WERI-Rb-1 (cell line): ENCODE measurements at places on chromosomes 2 and 18.

DNA sequence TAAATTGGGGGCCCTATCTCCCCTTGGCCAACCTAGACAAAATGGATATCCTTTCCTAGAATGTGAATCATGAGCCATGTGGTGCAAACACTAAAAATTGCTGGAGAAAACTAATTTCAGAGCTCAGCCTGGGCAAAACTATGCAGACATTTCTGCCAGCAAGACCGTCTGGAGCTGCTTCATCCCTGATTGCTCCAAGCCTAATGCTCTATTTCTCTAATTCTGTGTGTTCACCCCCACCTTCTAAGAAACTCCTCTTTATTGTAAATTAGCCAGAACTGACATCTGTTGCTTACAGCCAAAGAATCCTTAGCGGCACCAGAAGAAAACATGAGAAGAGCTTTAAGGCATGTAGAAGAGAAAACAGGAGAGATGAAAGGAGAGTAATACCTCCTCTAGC, 337.7 kb upstream of the CHAC2 start:
- no peak for DNase-seq

DNA sequence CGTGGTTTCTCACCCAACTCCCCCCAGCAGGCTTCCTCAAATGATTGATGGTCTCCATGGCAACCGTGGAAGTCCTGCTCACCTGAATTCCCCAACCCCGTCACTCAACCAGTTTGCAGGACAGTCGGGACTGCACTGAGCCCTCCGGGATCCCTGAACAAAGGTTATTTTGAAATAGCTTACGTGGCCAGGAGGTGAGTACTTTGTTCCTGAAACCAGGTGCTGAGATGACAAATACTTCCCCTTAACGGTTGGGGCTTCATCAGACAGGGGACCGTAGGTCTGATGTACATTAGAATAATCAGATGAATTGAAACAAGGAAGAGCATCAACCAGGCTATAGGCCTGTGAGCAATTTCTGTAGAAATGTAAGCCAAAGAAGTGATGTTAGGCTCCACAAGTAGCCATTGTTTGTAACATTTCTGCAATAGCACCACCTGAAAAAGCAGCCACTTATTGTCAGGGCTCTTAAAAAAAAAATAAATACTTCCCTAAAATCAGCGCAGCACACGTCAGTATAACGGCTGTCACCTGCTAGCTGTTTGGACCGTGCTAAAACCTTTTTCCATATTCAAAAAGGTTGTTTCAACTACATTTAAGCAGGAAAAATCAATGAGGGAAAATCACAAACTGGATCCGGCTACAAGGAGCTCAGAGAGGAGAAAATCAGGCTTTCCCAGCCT, 206.4 kb upstream of the ID2 start:
- no peak for DNase-seq

- DNase-seq, result no peak
These were observed 23.5 kb downstream of the MIB1 start for GRCh38 chr18:21763846-21764646.

- DNase-seq, result no peak
These were observed 24.1 kb downstream of the POLE4 start for GRCh38 chr2:74982577-74982976.

- no peak for DNase-seq
These were observed 52.2 kb downstream of the LYPD6B start for GRCh38 chr2:149090706-149091105.

DNA sequence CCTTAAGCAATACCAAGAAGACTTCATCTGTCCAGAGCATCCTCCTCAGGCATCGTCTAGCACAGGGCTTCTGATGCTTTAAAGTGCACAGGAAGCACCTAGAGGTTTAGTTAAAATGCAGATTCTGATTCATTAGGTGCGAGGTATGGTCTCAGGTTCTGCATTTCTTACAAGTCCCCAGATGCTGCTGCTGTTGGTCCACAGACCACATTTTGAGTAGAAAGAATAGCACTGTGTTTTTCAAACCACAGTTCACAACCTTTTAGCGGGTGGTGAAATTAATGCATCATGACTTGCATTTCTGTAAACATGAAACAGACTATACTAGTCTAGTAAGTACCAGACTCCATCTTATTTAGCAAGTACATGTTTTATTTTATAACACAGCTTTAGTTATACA, 134.6 kb downstream of the TMEFF2 start:
- no peak for DNase-seq

- no peak for DNase-seq
These were observed 178.4 kb upstream of the ALPP start for GRCh38 chr2:232200195-232200594.

DNA sequence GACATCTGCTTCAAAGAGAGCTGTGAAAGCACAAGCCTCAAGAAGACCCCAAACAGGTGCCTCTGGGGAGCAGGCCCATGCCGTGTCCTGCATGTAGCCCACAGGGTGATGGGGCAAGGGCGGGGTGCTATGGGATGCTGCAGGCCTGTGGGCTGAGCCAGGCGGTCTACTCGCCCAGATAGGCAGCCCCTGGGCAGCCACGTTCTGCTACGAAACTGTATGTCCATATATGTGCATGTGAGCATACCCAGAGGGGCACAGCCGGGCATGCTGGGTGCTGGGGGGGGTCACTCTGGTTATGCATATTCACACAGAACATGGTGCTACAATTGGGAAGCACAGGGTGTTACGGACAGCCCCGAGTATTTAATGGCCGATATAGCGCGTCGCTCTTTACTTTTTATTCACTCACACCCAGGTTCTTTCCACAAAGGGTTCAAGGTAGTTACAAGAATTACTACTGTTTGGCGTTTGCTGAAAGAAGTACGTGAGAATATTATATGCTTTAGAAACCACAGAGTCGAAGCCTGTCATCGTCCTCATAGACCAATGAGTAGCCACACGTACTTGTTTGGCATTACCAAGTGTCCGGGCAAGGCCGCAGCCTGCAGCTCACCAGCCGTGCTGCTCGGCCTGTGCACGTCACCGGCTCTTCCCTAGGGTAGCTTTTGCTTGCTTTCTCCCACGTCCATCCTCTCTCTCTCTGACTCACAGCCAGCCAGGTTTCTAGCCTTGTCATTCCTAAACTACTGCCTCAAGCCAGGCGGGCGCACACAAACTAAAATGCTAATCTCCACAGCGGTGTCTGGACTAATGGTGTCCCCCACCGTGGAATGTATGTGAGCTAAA, 14.4 kb downstream of the MTERF4 start:
- no peak for DNase-seq

DNA sequence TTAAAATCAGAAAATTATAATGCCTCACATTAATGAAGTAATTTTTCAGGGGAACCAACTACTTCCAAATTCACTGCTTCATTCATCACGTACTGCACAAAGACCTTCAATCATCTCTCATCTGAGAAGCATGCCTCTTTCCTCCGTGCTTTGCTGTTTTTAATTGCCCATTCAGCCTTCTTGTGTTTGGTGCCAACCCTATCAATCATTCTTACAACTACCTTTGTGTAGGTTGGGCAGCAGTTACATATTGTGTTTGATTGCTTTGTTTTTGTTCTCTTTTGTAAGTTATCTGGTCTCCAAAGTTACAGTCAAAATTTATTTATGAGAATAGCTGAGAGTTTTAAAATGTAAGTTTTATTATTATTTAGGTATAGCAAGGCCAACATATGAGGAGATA, 549.0 kb upstream of the SLC8A1 start:
- DNase-seq, result no peak

GRCh38 chr2:101265893-101266499, 13.3 kb downstream of the CNOT11 start:
- no peak for DNase-seq

DNA sequence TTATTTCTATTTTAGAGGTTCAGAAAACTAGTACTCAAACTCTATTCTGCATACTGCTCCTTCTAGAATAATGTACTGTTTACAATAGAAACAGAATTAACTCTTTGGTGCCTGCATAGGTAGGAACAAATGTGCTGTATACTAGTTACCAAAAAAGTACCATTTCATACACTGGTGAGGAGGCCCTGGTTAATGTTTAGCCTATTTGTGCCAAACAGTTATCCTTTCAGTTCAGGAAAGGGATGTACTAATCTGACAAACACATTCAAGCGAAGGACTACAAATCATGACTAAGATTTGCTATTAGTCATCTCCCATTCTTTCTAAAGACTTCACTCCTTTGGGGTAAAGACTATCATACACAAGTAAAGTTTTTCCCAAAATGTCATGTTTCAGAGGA, 47.4 kb downstream of the EXOC6B start:
- no peak for DNase-seq

GRCh38 chr2:38934742-38935141, 45.1 kb downstream of the ARHGEF33 start:
- DNase-seq, result no peak

- DNase-seq, result no peak
These were observed 26.3 kb downstream of the ITM2C start for GRCh38 chr2:230891064-230891463.

- DNase-seq, result no peak
These were observed 59.6 kb downstream of the TPGS2 start for GRCh38 chr18:36769172-36769571.

DNA sequence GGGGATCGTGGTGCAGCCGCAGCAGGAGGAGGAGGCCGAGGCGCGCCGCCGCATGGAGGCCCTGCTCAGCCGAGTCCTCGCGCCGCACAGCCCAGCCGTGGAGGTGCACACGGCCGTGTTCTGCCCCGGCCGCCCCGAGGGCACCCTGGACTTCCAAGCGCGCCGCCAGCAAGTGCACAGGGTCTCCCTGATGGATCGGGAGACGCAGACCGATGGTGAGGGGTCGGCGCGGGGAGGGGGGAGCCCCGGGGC, 5.1 kb upstream of the SPATA3 start:
- DNase-seq, result no peak

- peak; percentile 70 for DNase-seq
These were observed 48.8 kb downstream of the HAUS1 start for GRCh38 chr18:46152808-46153617.

GRCh38 chr2:239113171-239113570, 265.3 kb downstream of the TWIST2 start:
- DNase-seq, result no peak

DNA sequence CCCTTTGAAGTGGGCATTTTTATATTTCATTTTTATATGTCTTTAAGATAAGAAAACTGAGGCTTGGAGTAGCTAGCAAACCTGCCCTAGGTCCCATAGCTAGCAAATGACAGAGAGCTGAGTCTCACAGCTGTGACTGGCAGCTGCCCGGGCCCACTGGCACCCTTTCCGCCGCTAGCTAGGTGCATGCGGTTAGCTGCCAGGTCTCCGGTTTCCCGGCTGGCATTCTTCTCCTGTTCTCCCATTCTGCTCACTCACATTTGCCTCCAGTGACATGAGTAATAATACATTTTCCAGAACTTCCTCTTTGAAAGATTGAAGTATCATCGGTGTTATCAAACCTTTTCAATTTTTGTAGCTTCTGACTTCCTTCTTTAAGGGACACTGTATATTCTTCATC, 38.7 kb downstream of the MTCL1 start:
- no peak for DNase-seq

DNA sequence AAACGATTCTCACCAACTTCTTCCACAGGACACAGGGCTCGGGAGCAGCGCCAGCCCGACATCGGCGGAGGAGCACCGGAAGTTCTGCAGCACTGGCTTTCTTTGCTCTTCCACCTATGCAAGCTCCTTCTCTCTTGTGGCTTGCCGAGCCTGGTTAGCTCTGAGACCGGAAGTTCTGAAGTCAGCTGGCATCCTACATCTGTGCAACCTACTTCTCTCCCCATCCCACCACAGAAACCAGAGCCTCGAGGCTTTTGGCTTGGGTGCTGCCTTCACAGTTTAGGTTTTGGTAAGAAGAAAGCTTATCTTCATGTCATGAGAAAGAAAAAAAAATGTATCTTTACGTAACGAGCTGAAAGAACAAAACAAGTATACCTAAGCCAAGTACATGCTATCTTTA, 111.7 kb downstream of the ANKRD44 start:
- no peak for DNase-seq

DNA sequence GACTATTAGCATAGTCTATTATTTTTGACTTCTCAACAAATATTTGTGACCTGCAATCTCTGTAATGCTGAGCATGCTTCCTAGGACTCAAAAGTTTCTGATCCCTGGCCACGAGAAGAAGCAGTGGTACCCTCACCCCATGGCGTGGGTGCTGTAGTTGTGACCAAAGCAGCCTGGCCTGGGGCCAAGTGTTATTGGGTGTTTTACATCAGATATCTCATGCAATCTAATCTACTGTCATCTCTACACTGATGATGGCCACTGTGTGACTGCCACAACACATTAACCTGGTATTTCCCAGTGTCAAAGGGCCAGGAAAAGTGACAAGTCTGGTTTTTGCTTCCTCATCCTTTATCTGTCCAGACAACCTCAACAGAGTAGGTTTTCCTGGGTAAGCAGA, 80.8 kb upstream of the WIPF1 start:
- no peak for DNase-seq
